ENCODE measurements at places on chromosomes 16 and 17.

DNA sequence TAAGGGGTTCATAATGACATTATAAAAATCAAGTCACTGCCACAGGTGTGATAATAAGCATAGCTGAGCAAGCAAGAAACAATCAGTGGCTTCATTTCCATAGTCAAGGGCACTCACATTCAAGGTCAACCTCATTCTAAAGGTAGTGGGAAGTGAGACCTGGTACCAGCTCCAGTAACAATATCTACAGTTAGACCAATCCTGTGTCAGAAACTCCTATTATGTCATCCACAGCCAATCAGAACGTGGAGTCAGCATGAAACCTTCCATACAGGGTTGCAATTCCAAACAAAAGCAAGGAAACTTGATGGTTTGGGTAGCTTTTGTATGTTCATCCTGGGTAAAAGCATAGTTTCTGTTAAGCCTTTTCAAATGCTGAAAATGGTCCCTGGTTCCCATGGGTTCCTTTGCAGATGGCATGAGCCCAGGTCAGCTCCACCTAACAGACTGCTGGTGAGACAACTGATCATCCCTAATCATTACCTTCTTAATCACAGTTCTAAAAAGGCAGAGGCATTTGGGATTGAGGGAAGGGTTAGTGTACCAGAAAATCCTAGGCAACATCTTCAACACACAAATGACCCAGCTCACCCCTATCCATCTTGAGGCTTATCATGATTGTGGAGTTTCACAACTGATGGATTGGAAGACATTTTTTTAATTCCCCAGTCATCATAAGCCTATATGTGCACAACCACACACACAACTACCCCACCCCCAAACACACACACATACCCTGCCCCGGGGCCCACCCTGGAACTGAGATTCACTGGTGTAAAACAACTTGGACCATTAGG is 30.4 kb downstream of the TEX2 start:
- DNase-seq, result no peak

DNA sequence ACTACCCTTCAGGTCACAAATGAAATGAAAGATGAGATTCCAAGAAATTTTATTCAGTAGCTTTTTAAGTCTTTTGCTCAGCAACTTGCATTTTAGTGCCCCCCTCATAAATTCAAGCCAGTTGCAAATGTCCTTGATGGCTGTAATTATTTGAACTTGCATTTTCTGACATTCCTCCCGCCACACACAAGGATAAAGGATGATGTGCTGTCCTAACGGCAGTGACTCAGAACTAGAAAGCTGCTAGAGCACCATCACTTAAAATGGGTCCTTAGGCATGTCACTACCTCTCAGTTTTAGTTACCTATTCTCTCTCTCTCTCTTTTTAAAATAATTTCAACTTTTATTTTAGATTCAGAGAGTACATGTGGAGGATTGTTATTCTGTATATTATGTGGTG is 306.7 kb downstream of the CNTNAP4 start:
- DNase-seq, result no peak

GRCh38 chr16:77668201-77668600 is 54.1 kb upstream of the NUDT7 start:
- DNase-seq, result no peak

GRCh38 chr16:79302731-79303130 is 297.8 kb downstream of the MAF start:
- no peak for DNase-seq

DNA sequence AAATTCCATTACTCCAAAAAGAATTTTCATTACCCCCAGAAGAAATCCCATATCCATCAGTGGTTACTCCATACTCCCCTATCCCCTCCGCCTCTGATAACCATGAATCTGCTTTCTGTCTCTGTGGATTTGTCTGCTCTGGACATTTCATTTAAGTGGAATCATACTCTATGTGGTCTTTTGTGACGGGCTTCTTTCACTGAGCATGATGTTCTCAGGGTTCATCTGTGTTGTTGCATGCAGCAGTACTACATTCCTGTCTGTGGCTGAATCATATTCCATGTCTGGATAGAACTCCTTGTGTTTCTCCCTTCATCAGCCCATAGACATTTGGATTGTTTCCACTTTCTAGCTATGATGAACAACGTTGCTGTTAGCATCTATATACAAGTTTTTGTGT is 59.5 kb upstream of the IRX3 start:
- no peak for DNase-seq

- DNase-seq, result no peak
Observed at GRCh38 chr16:73504591-73505575, 457.0 kb upstream of the ZFHX3 start.

DNA sequence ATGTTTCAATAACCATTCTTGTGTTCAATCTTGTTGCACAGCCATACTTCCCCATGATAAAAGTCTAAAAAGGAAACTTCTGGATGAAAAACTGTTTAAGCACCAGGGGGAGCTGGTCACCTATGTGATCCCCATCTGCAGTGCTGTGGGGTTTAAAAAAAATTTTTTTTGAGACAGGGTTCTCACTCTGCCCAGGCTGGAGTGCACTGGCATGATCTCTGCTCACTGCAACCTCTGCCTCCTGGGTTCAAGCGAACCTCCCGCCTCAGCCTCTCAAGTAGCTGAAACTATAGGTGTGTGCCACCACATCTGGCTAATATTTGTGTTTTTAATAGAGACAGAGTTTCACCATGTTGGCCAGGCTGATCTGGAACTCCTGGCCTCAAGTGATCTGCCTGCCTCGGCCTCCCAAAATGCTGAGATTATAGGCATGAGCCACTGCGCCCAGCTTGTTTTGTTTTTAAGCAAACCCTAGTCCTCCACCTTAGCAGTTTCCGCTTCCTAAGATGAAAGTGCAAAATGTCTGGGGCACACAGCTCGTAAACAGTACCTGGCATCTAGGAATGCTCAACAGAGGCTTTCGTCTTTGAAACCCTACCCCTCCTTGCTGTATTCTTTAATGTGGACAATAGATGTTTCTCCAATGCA is 25.4 kb downstream of the DNAJA2 start:
- DNase-seq, result peak; percentile 56

DNA sequence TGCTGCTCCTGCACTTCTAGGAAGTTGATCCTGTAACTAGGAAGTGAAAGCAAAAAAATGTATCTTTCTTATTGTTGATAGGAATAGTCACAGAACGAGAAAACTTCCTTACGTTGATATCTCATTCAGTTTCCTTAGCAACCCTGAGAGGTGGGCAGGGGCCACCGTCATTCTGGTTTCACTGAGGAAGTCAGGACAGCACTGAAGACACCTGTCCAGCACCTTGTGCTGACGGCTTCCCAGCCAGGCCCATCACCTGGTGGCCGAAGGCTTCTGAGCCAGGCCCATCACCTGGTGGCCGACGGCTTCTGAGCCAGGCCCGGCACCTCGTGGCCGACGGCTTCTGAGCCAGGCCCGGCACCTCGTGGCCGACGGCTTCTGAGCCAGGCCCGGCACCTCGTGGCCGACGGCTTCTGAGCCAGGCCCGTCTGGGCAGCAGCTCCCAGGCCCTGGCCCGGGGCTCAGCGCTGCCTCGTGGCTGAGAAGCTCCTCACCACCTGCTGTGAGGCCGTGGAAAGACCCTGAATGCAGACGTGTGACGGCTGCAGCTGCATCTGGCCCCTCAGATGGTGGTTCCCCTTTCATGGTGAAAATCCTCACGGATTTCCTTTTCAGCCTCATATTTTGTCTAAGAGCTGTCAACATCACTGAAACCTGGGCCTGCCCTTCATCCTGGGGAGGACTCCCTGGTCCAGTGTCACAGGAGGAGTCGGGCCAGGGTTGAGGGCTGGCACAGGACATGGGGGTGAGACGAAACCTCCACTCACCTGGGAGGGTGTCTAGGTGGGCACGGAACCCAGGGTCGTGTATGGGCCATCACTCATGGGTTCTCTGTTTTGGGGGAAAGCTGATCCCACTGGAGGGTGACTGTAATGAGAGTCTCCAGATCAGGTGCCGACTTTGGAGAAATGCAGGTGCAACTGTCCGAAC is 33.0 kb upstream of the ZNF750 start:
- no peak for DNase-seq

- no peak for DNase-seq
Observed at GRCh38 chr17:17020821-17021193, 21.4 kb upstream of the MPRIP start.

GRCh38 chr17:4856271-4856936 is 23.3 kb downstream of the MINK1 start:
- no peak for DNase-seq

- DNase-seq, result no peak
Observed at GRCh38 chr17:67912088-67912487, 84.2 kb downstream of the C17orf58 start.

DNA sequence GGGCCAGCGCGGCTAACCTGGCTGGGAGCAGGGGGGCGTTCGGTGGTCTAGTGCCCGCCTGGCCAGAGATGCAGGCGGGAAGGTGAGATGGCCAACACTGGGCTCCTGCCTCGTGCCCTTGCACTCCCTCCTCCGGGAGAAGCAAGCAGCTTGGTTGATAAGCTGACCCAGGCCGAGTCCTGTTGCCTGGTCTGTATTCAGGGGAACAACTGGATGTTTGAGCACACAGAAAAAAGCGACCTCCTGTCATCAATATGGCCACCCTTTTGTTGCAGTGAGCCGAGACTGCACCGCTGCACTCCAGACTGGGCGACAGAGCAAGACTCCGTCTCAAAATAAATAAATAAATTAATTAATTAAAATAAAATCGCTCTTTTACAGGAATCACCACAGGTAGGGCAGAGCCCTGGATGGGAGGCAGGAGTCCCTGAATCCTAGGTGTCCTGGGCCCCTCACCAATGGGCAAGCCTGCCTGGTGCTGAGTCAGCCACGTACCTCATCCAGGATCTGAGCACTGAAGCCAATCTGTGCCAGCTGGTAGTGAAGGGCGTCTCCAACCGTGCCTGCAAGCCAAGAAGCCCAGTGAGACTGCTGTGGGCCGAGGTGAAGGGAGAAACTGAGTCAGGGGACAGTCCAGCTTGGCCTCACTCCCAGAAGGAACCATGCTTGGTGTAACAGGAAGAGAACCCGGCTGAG is 31.8 kb downstream of the HASPIN start:
- no peak for DNase-seq

GRCh38 chr17:80365983-80366382 is 49.0 kb upstream of the ENDOV start:
- no peak for DNase-seq

DNA sequence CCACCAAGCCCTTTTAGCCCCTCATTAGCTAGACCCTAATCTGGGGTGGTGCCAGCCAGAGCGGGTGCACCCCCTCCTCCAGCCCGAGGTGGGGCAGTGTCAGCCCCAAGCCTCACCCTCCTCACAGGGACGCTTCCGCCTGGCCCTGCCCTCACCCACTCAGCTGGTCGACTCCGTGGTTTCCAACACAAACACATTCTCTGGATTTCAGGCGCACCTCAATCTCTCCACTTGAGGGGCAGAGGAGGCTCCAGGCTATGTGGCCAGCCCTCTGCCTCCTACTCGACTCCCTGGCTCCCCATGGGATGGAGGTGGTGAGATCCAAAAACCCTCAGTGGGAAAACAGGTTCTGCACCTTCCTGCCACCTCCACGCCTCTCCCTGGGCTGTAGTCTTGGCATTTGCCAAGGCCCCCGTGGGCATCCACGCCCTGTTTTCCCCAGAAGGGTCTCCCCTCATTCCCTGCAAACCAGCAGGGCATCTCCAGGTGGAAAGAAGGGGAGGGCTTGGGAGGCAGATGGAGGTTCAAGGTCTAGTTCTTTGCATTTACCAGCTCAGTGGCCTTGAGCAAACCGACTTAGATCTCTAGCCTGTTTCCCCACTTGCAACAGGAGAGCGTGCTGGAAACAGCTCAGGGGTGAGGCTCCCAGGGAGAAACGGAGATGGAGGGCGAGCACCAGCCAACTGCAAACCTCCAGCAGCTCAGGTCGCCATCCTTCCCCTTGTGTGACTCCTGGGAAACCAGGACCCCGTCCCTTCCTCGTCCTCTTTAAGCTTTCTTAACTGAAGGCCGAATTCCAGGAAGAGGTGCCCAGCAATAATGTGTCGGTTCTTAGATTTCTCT is 1.7 kb downstream of the EMP2 start:
- DNase-seq, result no peak

DNA sequence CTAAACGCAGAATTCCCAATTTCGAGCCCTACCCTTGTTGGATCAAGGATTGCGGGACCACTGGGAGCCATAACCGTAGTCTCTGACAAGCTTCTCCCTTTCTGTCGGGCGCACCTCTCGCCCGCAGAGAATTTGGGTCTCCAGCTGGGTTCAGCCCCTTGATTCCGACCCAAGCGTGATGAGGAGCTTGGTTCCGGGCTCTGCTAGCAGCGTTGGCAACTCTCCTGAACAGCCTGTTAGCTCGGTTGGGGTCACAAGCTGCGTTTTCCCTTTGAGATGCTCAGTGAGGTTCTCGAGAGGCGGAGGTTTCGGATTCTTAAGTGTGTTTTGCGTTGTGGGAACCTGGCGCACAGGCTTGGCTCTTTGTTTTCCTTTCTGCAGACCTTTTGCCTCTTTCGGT is 655 bp downstream of the ATXN1L start:
- peak; percentile 51 for DNase-seq

- no peak for DNase-seq
Observed at GRCh38 chr17:17886726-17887125, 49.9 kb upstream of the SREBF1 start.

DNA sequence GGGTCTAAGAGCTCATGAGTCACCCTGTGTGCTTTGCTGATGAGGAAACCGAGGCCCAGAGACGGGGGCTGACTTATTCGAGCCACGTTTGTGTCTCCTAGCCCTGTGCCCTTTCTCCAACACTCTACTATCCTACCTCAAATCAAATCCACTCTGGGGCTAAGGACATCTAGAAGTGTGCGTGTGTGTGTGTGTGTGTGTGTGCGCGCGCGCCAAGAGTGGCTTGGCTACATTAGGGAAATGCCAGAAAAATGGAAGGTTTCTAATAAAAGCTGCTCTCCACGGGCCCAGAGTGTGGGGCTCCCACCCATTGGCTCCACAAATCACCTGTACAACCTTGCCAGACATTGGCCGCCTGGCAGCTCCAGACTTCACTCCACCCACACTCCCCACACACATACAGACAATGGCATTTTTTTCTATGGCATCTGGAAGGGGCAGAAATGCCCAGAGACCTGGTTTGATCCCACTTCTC is 30.3 kb upstream of the PHOSPHO1 start:
- DNase-seq, result no peak
